ENCODE measurements at places on chromosomes 7 and 10.
A peak's percentile ranks its signal among the peaks of the same experiment; 100 is the strongest.

- DNase-seq: no peak
Observed at GRCh38 chr10:83849150-83849549, 290.2 kb upstream of the GHITM start.

DNA sequence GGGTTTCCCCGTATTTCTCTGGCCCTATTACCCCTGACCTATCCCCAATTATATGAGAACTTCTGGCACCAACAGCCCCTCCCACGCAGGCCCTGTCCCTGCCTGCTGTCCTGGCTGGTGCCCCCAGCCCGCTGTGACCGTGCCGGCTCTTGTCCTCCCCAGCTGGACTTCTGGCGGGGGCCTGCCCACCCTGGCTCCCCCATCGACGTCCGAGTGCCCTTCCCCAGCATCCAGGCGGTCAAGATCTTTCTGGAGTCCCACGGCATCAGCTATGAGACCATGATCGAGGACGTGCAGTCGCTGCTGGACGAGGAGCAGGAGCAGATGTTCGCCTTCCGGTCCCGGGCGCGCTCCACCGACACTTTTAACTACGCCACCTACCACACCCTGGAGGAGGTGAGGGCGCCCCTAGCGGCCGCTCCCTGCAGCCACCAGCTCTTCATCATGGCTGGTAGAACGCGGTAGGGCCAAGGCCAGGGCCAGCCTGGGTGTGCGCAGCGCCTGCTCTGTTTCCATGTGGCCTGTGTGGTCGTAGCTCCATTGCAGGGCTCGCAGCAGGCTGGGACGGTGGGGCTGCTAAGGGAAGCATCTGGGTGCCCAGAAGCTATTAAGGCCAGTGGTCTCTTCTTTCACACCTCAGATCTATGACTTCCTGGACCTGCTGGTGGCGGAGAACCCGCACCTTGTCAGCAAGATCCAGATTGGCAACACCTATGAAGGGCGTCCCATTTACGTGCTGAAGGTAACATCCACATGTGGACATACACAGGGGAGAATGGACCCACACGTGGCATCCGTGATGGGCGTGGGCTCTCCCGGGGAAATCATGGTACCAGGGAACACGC lies 1.4 kb downstream of the CPA1 start:
- DNase-seq: no peak

DNA sequence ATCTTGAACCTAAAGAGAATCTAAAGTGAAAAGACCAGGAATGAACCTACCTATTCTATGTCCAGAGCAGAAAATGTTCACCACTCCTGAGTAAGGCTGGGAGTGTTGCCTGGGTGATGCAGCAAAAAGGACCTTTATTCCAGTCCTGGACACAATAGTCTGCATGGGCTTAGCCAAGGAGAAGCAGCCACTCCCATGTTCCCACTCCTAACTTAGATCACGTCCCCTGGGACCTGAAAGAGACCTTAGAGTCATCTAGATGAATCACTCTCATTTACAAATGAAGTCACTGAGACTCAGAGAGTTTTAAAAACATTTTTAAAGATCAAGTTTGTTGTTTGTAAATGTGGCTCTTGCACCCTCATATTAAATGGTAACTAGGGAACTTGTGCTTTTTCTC lies 763.4 kb downstream of the KCNMA1 start:
- no peak for DNase-seq

- no peak for DNase-seq
Observed at GRCh38 chr10:104328646-104328895, 9.7 kb downstream of the ITPRIP start.

- DNase-seq: no peak
Observed at GRCh38 chr7:50491209-50491608, 41.1 kb upstream of the FIGNL1 start.

- DNase-seq: peak; percentile 3
Observed at GRCh38 chr7:98051118-98051744, 55.4 kb upstream of the LMTK2 start.

DNA sequence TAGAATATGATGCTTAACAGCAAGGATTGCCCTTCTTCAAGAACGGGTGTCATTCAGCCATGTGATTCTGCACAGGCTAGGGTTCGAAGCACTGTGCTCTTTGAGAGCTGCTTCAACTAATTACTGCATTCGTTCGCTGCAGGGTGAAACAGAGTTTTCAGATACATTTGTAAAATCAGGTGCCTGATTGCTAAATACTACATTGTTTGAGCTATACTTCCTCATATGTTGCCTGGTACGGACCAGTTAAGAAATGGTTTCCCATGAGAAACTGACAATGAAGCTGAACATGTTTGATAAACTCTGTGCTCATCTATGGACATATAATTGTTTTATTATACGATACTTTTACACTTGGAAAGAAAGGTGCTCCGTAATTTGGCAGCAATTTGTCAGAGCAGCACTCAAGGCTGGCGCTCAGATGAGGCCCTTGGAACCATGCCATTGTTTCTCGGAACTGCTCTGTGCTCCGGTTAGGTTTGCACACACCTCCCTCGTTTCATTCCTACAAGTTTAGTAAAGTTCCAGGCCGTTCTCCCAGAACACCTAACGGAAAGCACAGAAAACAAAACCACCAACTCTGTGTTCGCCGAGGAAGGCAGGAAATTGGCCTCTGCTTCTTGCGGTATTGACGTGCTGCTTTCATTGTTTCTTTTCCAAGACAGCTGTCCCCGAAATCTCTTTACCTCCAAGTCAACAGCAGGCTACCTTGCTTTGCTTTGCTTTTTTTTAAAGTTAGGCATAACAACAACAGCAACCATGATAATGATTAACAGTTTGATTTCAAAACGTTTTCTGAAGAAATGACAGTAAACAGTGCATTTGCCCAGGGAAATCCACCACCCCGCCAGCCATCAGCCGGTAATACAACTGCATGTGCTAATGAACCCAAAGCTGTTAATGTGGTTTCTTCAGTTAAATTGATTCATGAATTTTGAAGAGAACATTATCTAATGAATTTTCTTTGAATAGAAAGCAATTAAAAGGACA lies 206.9 kb downstream of the EBF3 start:
- DNase-seq: no peak

- no peak for DNase-seq
Observed at GRCh38 chr7:7157887-7158271, 24.5 kb upstream of the C1GALT1 start.

GRCh38 chr7:109956916-109957315 lies 1134.0 kb upstream of the LRRN3 start:
- no peak for DNase-seq
